ENCODE measurements at places on chromosomes 2 and 18. TPM values are rescaled to one million over a fixed set of nuclear protein-coding genes. Genes with fewer than 3 reads are reported as not detected.

Gene UBE2E3
- 139 TPM for total RNA-seq

Gene TGFA
- 36.4 TPM for total RNA-seq

Gene C2orf78
- not detected for total RNA-seq

Gene INHBB
- total RNA-seq = 57.5 TPM

Gene UGT1A4
- 73.6 TPM for total RNA-seq

Gene DOK6
- not detected for total RNA-seq

All from PC-9 (cell line).